ENCODE measurements at places on chromosomes 2 and 18.

DNA sequence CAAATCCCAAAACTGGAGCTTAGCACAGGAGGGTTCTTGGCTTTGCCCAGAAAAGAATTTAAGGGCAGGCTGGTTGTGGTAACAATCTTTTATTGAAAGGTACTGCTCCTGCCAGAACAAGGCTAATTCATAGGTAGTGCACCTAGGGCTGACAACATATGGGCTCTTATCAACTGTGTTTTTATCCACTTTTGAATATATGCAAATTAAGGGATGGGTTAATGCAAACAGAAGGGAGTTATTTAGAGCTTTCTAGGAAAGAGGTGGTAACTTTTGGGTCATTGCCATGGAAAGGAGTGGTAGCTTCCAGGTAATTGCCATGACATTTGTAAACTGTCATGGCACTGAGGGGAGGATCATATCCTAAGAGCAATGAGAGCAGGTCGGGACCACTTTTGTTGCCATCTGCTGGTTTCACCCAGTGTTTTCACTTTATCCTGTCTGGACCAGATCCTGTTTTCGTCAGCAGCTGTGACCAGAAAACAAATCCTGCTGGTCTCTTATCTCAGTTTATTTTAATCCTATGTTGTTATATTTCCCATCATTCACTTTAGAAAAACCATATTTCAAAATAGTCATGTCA lies 981 bp downstream of the C2orf66 start:
- no peak for DNase-seq

GRCh38 chr2:186771850-186772463 lies 77.0 kb downstream of the ZSWIM2 start:
- no peak for DNase-seq

DNA sequence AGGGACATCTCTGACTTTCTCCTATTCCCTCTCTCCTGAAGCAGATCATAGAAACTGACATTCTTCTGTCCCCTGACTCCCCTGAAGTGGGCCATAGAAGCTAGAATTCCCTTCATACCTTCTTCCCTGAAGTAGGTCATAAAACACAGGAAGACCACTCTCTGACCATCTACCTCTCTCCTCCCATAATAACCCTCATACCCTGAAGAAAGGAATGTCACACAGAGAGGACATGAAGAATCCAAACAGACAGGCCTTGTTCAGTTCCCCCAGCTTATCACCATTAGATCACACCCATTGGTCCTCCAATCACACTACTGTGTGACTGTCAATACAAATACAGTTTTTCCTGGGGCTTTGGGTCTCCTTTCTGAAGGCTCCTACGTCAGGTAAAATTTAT lies 347.1 kb downstream of the DLGAP1 start:
- no peak for DNase-seq

GRCh38 chr2:146503366-146503765 lies 1341.5 kb upstream of the ACVR2A start:
- no peak for DNase-seq

DNA sequence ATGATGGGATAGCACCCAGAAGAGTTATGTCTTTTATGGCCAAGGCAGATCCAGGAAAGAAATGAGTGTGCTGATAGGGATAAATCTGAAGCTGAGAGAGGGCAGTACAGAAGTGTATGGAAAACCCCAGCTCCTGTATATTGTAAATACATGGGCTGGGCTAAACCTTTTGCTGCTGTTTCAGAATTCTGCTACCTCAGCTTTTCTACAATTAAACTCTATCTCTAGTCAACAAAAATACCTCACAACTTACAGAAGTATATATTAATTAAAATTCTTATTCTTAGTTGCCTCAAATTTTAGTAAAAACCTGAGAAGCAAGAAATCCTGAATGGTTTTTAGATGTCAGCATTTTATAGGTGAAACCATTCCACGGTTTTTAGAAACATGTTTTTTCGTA lies 889.5 kb upstream of the NXPH2 start:
- DNase-seq = no peak

DNA sequence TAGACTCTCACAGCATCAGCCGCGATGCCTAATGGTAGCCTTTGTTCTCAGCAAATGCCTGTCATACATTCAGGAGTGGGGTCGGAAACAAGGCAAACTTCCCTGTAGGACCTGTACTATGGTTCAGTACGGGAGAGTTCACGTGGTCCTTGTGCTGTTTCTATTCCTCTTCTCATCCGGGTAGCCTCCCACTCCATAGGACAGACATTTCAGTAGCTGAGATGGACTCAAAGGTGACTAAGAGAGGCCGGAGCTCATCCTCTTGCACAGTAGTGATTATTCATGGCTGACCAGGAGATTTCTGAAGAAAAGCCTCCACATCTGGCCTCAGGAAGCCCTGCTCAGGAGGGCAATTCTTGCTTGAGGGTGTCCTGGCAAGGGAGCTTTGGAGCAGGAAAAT lies 117.8 kb upstream of the SPRED2 start:
- DNase-seq = no peak

DNA sequence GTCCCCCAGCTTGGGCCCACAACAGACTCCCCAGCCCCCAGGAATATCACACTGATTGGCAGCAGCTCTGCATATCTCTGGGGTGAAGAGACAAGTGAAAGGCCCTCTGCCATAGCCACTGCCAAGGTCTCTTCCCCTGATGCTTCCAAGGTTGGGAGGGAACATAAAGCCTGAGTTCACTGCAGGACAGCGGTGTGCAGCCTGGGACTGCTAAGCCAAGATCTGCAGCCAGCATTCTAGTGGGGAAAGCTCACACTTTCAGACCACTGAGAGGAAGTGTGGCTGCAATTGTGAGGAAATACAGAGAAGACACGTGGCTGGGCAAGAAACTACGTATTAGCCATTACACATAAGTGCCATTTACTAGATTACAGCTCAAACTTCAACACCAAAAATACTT lies 100.7 kb downstream of the MAIP1 start:
- DNase-seq = no peak

- DNase-seq = no peak
Observed at GRCh38 chr2:95274291-95275150, at the start of gene PROM2. Gene PROM2 (plus strand): TSS chr2:95274449. CDS start chr2:95274586, 137 bp downstream.

GRCh38 chr2:74385396-74385795 lies 5.3 kb upstream of the DCTN1 start:
- no peak for DNase-seq

- DNase-seq = peak; percentile 18
Observed at GRCh38 chr2:232236200-232236599, 142.4 kb upstream of the ALPP start.

DNA sequence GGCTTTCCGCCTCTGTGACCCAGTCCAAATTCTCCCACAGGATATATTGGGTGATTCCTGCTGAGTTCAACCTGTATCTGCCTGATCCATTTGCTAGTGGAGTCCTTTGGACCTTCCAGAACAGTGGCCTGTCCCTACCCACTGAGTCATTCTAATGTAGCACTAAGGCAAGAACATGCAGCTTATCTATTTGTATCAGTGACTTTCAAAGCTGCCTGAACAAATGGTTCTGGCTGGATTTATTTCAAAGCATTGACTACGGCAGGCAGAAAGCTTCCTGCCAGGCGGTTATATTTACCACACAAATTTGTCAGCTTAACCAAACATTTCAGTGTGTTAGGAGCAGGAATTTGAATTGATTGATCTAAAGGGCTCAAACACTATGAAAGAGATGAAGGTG lies 613.4 kb downstream of the DCC start:
- DNase-seq = no peak

DNA sequence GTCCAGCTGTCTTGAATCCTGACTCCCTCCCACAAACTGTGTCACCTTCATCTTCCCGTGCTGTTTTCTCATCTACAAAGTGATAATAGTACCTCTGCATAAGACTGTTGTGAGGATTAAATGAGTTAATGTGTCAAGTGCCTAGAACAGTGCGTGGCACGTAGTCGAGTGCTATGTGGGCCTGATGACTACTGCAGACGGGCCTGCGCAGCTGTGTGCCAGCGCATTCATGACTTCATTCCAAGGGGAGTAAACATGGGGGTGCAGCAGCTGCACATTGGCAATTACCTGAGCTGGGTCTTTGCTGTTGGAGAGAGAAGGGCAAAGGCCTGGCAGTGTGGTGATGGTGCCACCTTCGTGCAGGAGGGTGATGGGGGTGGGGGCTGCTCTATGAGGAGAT lies 5.0 kb downstream of the TEX44 start:
- DNase-seq = no peak

GRCh38 chr2:3789256-3789655 lies 85.9 kb downstream of the DCDC2C start:
- no peak for DNase-seq

- DNase-seq = no peak
Observed at GRCh38 chr2:207531032-207531952, 1.5 kb downstream of the CREB1 start.
